ENCODE measurements at places on chromosomes 1 and 21.

GRCh38 chr1:210918893-210919292 is 215.1 kb downstream of the KCNH1 start:
- no peak for DNase-seq

GRCh38 chr1:59631561-59632255 is 183.0 kb upstream of the HOOK1 start:
- no peak for DNase-seq

DNA sequence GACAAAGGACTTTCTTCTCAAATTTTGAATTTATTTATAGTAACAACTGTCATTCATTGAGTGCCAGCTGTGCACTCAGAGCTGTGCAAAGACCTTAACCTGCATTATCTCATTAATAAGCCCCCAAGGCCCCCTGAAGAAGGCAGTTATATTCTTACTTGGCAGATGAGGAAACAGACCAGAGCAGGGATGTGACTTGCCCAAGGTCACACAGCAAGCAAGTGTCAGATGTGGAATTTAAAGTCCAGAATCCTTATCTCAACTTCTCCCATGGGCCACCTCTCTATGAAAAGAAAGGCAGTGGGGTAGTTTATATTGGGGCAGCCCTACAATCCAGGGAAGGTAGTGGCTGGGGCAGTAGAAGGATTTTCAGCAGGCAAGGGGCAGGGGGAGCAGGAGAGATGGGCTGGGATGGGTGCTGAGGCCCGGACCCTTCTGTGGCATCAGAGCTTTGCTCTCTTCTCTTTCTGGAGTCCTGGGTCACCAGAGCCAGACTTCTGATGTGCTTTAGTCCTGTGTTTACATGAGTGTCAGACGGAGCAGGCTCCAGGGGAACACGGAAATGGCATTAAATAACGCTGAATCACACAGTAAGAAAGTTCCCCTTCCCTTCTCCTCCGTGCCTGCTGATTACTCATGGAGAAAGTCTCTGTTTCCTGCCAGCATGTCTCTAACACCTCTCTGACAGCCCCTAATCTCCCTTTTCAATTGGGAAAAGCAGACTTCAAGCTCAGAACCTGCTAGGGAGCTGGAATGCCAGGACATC is 39.5 kb downstream of the EPHB2 start:
- DNase-seq, result peak; percentile 90

DNA sequence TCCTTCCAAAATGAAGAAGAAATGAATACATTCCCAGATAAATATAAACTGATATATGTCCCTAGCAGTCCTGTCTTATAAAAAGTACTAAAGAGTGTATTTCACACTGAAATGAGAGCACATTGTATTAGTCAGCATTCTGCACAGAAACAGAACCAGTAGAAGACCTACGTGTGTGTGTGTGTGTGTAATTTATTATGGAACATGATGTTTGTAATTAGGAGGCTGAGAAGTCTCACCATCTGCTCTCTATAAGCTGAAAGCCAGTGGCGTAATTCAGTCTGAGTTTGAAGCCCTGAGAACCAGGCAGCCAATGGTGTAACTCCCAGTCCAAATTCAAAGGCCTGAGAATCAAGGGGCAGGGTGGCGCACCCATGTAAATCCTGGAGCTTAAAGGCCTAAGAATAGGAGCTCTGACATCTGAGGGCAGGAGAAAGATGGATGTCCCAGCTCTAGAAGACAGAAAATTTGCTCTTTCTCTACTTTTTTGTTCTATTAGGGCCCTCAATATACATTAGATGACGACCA is 146.5 kb upstream of the LYPLAL1 start:
- no peak for DNase-seq

GRCh38 chr21:42455196-42455595 is 40.8 kb downstream of the RSPH1 start:
- DNase-seq, result no peak

DNA sequence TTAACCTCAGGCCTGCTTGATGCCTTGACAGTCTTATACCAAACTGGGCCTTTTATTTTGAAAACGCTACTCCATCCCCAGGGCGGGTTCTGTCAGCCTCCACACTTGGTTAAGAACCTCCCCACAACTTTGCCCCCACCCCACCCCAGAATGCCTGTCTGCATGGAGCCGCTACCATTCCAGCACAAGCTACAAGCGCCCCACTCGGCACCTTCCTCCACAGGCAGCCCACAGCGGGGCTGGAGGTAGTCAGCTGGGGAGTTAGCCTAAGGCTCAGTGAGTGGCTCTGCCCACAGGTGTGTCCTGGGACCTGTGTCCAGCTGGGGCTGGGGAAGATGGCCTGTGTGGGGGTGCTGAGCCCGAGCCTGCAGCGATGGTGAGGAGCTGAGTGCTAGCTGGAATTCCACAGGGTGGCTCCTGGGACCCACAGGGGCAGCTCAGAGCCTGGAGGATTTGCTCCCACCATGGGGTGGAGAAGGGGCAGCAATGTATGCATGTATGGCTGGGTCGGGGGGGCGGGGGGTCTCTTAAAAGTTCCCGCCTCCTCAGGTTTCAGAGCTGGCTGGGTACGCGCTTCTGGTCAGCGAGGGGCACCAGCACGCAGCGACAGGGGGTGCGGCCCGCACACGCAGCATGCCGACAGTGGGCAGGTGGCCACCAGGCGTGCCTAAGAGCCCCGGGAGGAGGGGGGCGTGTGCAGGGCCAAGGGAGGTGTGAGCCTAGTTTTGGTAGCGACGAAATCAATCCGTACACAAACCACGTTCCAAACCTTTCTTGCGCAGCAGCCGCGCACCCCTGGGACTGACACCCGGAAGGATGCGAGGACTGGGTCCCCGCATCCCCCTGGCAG is 917 bp downstream of the ETNK2 start:
- DNase-seq, result no peak

DNA sequence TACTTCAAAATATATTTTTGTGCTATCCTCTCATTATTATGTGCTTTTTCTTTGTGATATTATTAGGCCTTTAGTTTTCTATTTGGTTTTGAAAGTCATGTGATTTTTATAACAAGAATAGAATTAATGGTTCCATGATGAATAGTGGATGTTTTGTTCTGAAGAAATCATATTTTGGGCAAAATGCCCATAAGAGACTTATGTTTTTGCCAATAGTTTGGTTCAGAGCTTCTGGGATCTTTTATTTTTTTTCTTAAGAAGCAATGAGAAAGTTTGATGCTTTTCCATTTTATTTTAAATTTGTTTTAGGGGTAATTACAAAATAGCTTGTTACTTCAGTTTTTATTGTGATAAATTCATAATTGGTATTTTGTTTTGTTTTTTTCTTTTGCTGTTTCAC is 49.8 kb downstream of the LYPLAL1 start:
- DNase-seq, result no peak
